Activated T-cell treated with anti-CD3 and anti-CD28 coated beads, Interleukin-2, amount 50 U/mL, for 24 hours (primary cell): ENCODE measurements at places on chromosomes 3 and 15.

DNA sequence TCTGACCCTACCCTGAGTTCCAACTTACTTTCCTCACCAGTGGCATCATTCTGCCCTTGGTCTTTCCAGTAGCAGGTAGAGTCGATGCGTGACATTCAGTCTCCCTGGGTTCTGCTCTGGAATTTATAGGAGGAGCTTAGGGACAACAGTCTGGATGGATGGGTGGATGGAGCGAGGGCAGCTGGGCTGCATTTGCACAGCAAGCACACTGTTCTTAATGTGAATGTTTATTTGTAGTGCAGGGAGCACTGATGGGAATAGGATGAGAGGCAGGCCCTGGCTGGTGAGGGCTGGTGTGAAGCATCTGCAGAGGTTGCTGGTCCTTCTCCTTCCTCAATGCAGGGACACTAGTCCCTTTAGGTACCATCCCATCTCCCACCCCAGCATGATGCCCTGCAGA, 176.2 kb downstream of the EPHB1 start:
- DNase-seq: no peak
- H3K27me3 ChIP-seq: peaks cover 3% of the 10 kb centered on the region
- H3K4me1 ChIP-seq: no peaks in the 10 kb centered on the region

GRCh38 chr3:144384241-144384979, 412.8 kb downstream of the DIPK2A start:
- no peaks in the 10 kb centered on the region for H3K27me3 ChIP-seq
- no peak overlapping the region for H3K4me3 ChIP-seq
- H3K4me1 ChIP-seq: no peaks in the 10 kb centered on the region
- no peak overlapping the region for H3K27ac ChIP-seq
- H3K36me3 ChIP-seq: no peaks in the 10 kb centered on the region

- H3K4me3 ChIP-seq: no peak overlapping the region
- H3K27ac ChIP-seq: peak overlapping the region; percentile 85
- DNase-seq: no peak
Measured at GRCh38 chr3:183159333-183159732, 3.2 kb downstream of the LAMP3 start.

DNA sequence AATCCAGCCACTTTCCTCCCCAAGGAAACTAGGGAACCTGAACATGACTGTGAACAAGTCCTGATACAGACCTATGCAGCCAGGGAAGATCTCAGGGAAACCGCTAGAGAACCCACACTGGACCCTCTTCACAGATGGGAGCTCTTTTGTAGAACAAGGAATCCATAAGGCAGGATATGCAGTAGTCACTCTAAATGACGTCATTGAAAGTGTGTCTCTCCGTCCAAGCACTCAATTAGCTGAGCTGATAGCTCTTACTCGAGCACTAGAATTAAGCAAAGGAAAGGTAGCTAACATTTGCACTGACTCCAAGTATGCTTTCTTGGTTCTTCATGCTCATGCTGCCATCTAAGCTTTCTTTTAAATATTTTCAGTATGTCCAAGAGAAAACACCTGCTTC, 10.0 kb upstream of the SMCO1 start:
- peaks cover 5% of the 10 kb centered on the region for H3K36me3 ChIP-seq
- no peak overlapping the region for H3K27ac ChIP-seq
- no peak overlapping the region for H3K4me3 ChIP-seq
- DNase-seq: no peak
- H3K27me3 ChIP-seq: peaks cover 3% of the 10 kb centered on the region

- H3K27ac ChIP-seq: no peak overlapping the region
- no peak for DNase-seq
- no peaks in the 10 kb centered on the region for H3K36me3 ChIP-seq
- no peaks in the 10 kb centered on the region for H3K27me3 ChIP-seq
- no peaks in the 10 kb centered on the region for H3K4me1 ChIP-seq
Measured at GRCh38 chr3:52436500-52437149, 8.3 kb downstream of the SEMA3G start.

DNA sequence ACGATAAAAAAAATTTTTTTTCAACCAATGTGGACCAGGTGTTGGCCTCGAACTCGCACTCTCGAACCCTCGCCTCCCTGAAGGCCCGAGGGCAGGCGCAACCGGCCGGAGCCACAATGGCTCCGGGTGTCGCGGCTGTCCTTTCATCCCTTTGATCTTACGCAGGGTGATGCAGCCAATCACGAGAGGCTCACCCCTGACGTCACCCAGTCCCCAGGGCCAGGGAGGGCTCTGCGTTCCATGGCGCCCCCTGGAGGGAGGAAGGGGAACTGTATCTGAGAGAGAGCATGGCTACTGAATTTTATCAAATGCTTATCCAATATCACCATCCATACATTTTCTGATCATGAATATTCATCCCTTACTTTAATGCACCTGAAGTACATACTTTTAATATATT, 15.4 kb upstream of the GMNC start:
- DNase-seq: no peak
- H3K27me3 ChIP-seq: peaks cover 6% of the 10 kb centered on the region
- no peaks in the 10 kb centered on the region for H3K36me3 ChIP-seq
- no peak overlapping the region for H3K4me3 ChIP-seq
- H3K27ac ChIP-seq: no peak overlapping the region
- no peaks in the 10 kb centered on the region for H3K4me1 ChIP-seq

DNA sequence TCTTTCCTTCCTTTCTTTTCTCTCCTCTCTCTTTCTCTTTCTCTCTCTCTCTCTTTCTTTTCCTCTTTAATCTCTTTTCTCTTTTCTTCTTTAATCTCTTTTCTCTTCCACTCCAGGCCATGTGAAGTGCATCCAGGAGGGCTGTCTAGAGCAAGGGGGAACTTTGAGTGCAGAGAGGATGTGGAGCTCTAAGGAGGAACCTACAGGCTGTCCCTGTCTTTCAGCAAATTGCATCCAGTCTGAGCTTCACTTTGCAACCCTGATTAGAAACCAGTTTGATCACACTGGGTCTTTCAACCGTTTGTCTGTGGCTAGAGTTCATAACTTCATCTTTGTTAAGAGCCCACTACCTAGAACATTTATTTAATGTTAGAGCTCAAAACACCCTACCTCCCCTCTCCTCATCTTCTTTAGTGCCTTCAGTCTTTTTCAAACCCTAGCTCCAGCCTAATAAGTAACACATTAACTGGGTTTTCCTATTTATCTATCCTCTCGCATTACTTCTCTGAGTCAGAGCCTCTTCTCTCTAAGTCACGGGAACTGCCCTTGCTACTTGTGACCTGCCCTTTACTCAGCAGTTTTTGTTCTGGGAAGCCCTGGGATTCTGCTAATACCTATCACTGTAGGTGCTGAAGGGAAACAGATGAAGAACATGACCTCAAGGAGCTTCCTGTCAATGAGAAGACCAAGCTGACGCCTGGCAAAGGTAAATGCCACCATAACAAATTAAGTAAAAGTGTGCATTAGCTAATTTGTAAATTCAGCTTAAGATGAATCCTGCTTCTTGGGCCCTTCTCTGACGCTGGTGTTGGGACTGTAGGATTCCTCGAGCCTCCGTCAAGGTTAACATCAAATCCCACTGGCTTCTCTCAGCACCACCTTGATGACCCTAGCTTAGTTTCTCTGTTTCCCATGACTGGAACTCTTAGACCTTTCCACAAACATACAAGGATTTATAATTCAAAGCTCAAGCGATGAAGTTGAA, at the start of gene GCNT3:
Gene GCNT3, plus strand, starts transcription at position 508 of the 985 bp plus-strand sequence. CDS start 6,456 bp downstream, outside the sequence.
- H3K4me1 ChIP-seq: peaks cover 4% of the 10 kb centered on the region
- H3K36me3 ChIP-seq: no peaks in the 10 kb centered on the region
- no peak within 1 kb of the TSS for H3K4me3 ChIP-seq
- DNase-seq: no peak

- DNase-seq: no peak
- H3K4me1 ChIP-seq: peaks cover 33% of the 10 kb centered on the region
- no peaks in the 10 kb centered on the region for H3K36me3 ChIP-seq
- H3K27ac ChIP-seq: no peak overlapping the region
- no peak overlapping the region for H3K4me3 ChIP-seq
Measured at GRCh38 chr3:133459400-133459799, 59.5 kb downstream of the BFSP2 start.

- no peak overlapping the region for H3K4me3 ChIP-seq
- no peak for DNase-seq
- H3K27me3 ChIP-seq: no peaks in the 10 kb centered on the region
- peaks cover 90% of the 10 kb centered on the region for H3K36me3 ChIP-seq
- H3K27ac ChIP-seq: no peak overlapping the region
- peaks cover 22% of the 10 kb centered on the region for H3K4me1 ChIP-seq
Measured at GRCh38 chr15:78272316-78272715, 8.0 kb downstream of the DNAJA4 start.

DNA sequence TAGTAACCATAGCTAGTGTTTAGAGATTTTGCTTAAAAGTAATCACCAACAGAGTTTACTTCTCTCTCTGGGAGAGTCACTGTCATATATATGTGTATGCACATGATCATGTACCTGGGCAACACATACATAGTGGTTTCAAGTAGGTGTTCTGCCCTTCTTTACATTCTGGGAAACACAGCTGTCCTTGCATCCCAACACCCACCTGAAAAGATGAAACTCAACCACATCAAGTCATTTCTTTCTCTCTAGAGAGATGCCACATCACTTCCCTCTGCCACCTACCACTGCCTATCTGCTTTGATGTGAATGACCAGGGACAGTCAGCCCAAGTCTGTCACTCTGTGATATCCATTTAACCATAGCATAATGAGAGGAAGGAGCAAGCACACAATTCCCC, 155.8 kb upstream of the GADL1 start:
- H3K27ac ChIP-seq: no peak overlapping the region
- no peak for DNase-seq
- H3K4me3 ChIP-seq: no peak overlapping the region

- H3K4me1 ChIP-seq: no peaks in the 10 kb centered on the region
- H3K27me3 ChIP-seq: peaks cover 9% of the 10 kb centered on the region
- H3K36me3 ChIP-seq: no peaks in the 10 kb centered on the region
- H3K27ac ChIP-seq: no peak overlapping the region
- no peak for DNase-seq
- no peak overlapping the region for H3K4me3 ChIP-seq
Measured at GRCh38 chr3:174431717-174432116, 427.4 kb upstream of the NAALADL2 start.

DNA sequence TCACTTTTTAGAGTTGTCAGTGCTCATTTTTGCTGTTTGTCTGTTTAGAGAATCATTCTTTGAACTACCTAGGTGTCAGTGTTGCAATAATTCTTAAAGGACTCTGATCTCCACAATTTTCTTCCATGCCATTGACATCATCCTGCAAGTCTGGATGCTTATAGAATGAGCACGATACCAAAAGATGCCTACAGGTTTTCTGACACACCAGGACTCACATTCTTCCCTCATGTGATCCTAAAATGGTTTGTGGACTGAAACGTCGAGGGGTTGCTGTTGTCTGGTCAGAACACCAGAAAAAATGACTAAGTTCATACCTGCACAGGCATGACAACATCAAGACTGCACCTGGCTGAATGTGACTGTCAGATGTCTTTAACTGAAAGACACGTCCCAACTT, 95.9 kb downstream of the SEMA5B start:
- no peaks in the 10 kb centered on the region for H3K36me3 ChIP-seq
- H3K4me1 ChIP-seq: no peaks in the 10 kb centered on the region
- no peak for DNase-seq
- H3K27me3 ChIP-seq: no peaks in the 10 kb centered on the region

- H3K27ac ChIP-seq: no peak overlapping the region
- peaks cover 3% of the 10 kb centered on the region for H3K27me3 ChIP-seq
- H3K36me3 ChIP-seq: no peaks in the 10 kb centered on the region
- H3K4me3 ChIP-seq: no peak overlapping the region
- no peak for DNase-seq
Measured at GRCh38 chr3:14907043-14907966, 40.1 kb upstream of the NR2C2 start.

- H3K4me1 ChIP-seq: no peaks in the 10 kb centered on the region
- H3K4me3 ChIP-seq: no peak overlapping the region
- no peak overlapping the region for H3K27ac ChIP-seq
- H3K36me3 ChIP-seq: no peaks in the 10 kb centered on the region
- H3K27me3 ChIP-seq: peaks cover 15% of the 10 kb centered on the region
Measured at GRCh38 chr15:49863431-49864224, 242.8 kb downstream of the DTWD1 start.

DNA sequence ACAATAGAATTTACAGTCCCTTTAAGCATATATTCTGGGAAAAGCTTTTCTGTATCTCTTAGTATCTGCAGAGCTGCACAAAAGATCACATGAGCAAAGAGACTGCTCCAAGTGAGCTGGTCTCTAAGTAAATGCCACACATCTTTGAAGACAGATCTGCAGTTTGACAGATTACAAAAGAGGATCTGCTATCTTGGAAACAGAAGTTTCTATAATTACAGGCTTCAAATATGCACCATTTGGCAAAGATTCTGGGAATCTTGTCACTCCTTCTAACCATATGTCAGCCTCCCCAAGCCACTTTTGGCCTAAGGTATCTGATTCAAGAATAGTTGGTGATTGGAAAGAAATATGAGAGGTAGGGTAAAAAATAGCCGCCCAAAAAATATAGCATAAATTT, 9.6 kb upstream of the CFAP44 start:
- H3K36me3 ChIP-seq: peaks cover 73% of the 10 kb centered on the region
- no peak overlapping the region for H3K27ac ChIP-seq
- no peak for DNase-seq
- peaks cover 4% of the 10 kb centered on the region for H3K4me1 ChIP-seq

- no peak for DNase-seq
- no peak overlapping the region for H3K27ac ChIP-seq
- peaks cover 88% of the 10 kb centered on the region for H3K4me1 ChIP-seq
- no peak overlapping the region for H3K4me3 ChIP-seq
- H3K27me3 ChIP-seq: no peaks in the 10 kb centered on the region
Measured at GRCh38 chr15:25797035-25797434, 66.1 kb downstream of the ATP10A start.

DNA sequence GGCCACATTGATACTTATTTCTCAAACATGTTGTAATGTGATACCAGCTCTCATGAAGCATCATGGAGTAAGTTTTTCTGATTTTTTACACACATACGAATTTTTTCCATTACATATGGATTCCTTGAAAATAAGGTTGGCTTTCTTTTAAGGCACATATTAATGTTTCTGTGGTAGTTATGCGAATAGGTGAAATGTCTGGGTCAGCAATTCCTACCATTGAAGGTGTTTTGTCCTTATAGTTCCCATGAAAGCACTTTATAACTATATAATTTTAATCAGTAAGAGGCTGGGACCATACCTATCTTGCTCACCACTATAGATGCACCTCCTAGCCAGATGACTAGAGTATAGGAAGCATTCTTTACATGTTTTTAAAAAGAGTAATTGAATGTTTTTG, 33.0 kb downstream of the PHLDB2 start:
- no peak overlapping the region for H3K4me3 ChIP-seq
- H3K27me3 ChIP-seq: no peaks in the 10 kb centered on the region
- H3K27ac ChIP-seq: no peak overlapping the region
- no peaks in the 10 kb centered on the region for H3K4me1 ChIP-seq

DNA sequence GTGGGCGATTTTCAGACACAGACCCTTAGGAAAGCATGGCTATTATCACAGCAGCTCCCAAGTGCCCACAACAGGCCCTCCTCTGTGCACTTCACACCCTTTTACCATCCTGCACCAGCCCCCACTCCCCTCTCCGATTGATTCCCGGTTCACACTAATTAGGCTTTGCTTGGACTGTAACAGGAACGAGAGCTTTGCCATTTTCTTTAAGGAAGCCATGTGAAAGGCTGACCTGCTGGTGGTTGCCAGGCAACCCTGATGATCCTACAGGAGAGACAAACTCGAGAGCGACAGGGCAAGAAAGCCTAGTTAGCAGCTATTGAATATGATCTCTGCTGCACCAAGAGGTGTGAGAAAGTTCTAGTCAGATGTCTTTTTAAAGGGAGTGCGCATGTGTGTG, 28.2 kb upstream of the DET1 start:
- no peaks in the 10 kb centered on the region for H3K4me1 ChIP-seq
- no peak overlapping the region for H3K27ac ChIP-seq
- H3K27me3 ChIP-seq: no peaks in the 10 kb centered on the region
- no peak overlapping the region for H3K4me3 ChIP-seq
